ENCODE measurements at places on chromosomes 2 and 18. TPM values are rescaled to one million over a fixed set of nuclear protein-coding genes. Genes with fewer than 3 reads are reported as not detected.

The IL1RL1 gene
- 0.36 TPM for total RNA-seq

The ROCK2 gene
- 17.3 TPM for total RNA-seq

The DAW1 gene
- total RNA-seq: not detected

The DLGAP1 gene
- total RNA-seq: 20.2 TPM

The AMER3 gene
- total RNA-seq: 9.2 TPM

The ALLC gene
- total RNA-seq: 0.49 TPM

The ATP6V1C2 gene
- total RNA-seq: 1.0 TPM

The NEURL3 gene
- 0.66 TPM for total RNA-seq

The MTA3 gene
- total RNA-seq: 25.6 TPM

The SERPINB11 gene
- 0.43 TPM for total RNA-seq

The SF3B6 gene
- 185 TPM for total RNA-seq

The RAB6C gene
- total RNA-seq: 0.94 TPM

The PAIP2B gene
- total RNA-seq: 11.0 TPM

All from motor neuron (in vitro differentiated cells).